ENCODE measurements at places on chromosomes 5 and 9.

GRCh38 chr9:70566066-70566465, 151.6 kb upstream of the KLF9 start:
- DNase-seq, result no peak

DNA sequence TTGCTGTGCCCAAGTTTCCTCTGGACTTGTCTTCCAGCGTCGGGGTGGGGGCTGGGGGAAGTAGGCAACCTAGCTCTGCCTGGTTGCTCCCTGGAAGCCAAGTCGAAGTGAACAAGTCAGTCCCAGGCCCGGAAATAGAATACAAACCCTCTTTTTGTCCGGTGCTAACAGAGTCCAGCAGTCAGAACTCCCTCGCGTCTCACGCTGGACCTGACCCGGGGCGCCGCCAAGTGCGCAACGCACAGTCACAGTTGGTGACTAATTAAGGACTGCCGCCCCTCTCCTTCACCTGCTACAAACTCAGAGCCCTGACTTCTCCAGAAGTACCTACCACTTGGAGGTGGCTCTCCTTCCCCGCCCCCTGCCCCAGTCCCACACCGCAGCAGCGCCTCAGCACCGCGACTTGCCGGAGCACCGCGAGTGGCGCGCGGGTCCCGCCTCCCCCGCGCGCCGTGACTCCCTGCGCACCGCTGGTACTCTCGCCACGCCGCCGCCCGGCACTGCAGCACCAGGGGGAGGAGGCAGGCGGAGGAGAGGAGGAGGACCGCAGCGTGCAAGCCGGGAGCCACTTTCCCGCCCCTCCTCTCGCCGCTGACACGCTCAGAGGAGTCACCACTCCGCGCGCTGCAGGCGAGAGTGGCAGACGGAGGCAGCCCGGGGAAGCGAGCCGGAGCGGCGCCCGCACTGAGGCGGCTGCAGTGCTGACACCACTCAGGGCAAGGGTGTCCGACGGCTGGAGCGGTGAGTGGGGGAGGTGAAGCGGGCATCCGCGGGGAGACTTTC, at the start of gene SV2C:
TSS of gene SV2C (plus strand) at position 612 of the 783 bp plus-strand sequence. CDS start 48,368 bp downstream, outside the sequence.
- peak; percentile 49 for DNase-seq

DNA sequence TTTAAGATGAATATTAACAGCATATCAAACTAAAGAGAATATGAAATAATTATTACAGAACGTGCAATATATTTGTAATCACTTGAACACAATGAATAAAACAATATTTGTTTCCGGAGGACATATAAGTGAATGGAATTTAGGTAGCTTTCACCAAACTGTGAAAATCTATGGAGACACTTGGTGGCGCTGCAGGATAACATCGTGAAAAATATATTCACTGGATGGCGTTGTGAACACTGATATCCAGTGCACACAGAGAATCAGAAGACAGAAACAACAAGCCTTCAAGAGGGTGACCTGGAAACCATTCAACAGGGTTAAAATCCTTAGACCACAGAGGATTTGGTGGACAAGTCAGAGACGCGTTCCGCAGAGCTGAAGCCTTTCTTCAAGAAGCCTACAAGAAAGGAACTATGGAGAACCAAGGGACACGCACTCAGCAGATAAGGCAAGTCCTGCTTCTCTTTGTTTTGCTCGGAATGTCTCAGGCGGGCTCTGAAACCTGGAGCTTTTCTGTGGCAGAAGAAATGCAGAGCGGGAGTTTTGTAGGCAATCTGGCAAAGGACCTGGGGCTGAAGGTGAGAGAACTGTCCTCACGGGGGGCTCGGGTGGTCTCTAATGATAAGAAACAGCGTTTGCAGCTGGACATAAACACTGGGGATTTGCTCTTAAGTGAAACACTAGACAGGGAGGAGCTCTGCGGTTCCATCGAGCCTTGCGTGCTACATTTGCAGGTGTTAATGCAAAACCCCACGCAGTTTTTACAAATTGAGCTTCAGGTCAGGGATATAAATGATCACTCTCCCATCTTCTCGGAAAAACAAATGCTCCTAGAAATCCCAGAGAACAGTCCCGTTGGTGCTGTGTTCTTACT, at the start of gene PCDHB11:
TSS of gene PCDHB11 (plus strand) at position 269 of the 877 bp plus-strand sequence. CDS start at position 417, 148 bp downstream.
- no peak for DNase-seq

- DNase-seq, result no peak
Measured at GRCh38 chr5:43674536-43674935, 71.6 kb downstream of the NNT start.

- no peak for DNase-seq
Measured at GRCh38 chr5:2489306-2489705, 262.2 kb downstream of the IRX2 start.

DNA sequence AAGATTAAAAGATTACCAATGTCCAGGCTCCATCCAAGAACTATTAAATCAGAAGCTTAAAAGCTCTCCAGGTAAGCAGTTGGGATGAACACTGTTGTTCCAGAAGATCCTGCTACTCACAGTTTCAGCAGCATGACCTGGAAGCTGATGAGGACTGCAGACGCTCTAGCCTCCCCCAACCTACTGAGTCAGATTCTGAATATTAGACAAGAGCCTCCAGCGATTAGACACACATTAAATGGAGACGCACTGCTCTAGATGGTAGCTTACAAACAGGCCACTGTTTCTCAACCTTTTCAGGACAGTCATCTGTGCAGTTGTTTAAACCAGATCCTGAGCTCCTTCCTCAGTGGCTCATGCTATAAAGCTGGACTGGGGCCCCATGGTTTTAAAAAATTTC, 54.3 kb downstream of the MTMR12 start:
- DNase-seq, result no peak

DNA sequence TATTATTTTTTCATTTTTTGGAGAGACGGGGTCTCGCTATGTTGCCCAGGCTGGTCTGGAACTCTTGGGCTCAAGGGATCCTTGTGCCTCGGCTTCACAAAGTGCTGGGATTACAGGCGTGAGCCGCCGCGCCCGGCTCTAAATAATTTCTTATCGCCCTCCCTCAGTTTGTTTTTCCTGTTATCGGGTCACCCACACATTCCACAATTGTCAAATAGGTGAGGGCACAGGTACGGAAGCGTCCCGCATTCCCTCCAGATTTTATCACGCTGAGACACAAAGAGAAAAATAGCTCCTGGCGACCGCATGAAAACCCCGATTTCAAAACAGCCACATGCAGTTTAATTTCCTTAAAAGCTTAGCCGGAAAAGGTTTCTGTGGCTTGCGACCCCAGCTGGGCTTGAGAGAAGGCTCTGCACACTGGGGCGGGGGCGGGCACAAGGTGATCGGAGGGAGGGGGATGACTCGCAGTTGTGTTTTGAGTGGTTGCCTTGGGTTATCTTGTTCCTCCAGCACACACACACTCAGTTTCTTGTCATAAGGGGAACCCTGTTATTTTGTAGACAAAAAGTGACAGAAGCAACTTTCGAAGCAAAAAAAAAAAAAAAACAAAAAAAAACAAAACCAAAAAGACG, 717 bp upstream of the IQGAP2 start:
- peak; percentile 78 for DNase-seq

DNA sequence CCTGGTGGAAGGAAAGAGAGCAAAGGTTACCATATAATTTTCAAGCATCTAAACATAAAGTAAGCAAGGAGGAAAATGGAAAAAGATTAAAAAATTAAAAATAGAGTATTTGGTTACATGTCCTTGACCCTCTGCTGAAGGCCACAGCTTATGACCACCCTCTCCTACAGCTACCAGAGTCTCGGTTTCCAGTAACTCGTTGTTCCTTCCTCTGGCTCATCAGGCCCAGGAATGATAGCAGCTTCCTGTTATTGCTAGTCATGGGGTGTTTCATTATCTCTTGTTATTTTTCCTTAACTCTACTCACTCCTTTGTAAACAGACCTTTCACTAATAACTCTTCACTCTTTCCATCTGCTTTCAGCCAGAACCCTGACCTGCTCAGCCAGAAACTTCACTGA, 102.2 kb downstream of the YTHDC2 start:
- no peak for DNase-seq

- no peak for DNase-seq
Measured at GRCh38 chr9:18761742-18762300, 271.2 kb downstream of the SAXO1 start.

DNA sequence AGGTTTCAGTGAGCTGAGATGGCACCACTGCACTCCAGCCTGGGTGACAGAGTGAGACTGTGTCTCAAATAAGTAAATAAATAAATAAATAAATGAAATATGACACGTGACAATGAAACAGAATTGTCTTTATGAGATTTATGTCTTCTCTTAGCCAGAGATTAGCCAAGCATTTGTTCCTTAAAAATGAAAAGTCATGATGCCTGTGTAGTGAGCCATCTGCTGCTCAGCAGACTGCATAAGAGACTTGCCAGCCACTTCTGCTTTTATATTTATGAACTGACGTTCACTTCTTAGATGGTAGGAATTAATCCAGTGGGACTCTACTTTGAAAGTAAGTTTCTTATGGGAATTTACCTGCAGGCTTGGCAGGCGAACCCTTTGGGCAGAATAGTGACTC, 227.4 kb downstream of the NR3C1 start:
- no peak for DNase-seq

- no peak for DNase-seq
Measured at GRCh38 chr5:171306166-171306565, 2.9 kb upstream of the TLX3 start.

GRCh38 chr9:75101004-75101588, 12.8 kb downstream of the OSTF1 start:
- peak; percentile 41 for DNase-seq

GRCh38 chr5:94744906-94745305, 126.4 kb downstream of the SLF1 start:
- no peak for DNase-seq

Measured in H9 (cell line).